Activated effector memory CD4-positive, alpha-beta T cell treated with Interleukin-2 at 50 U/mL for 16 hours (primary cell): ENCODE measurements at places on chromosomes 5 and 9.

DNA sequence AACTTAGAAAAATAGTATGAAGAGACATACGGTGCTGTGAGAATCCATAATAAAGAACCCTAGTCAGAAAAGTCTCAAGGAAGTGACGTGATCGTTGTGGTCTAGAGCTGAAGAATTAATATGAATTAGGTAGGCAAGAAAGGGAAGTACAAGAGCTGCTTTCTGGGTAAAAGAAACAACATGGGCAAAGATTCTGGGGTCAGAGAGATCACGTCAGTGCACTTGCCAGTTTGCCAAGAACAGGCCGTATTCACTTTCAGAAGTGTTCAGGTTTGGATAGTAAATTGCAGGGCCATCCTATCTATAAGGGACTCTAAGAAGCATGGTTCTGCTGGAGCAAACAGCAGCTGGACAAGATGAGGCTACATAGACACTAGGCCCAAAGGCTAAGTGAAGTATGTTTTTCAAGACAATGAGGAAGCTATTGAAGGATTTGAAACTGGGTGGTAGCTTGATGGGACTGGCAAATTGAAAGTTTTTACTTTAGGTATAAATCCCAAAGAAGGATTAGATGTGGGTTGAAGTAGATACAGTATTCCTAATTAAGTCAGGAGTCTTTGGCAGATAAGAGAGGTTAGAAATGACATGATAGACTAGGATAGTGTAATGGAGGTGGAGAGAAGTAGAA lies 4.8 kb upstream of the CHD1 start:
- peak; percentile 9 for DNase-seq

DNA sequence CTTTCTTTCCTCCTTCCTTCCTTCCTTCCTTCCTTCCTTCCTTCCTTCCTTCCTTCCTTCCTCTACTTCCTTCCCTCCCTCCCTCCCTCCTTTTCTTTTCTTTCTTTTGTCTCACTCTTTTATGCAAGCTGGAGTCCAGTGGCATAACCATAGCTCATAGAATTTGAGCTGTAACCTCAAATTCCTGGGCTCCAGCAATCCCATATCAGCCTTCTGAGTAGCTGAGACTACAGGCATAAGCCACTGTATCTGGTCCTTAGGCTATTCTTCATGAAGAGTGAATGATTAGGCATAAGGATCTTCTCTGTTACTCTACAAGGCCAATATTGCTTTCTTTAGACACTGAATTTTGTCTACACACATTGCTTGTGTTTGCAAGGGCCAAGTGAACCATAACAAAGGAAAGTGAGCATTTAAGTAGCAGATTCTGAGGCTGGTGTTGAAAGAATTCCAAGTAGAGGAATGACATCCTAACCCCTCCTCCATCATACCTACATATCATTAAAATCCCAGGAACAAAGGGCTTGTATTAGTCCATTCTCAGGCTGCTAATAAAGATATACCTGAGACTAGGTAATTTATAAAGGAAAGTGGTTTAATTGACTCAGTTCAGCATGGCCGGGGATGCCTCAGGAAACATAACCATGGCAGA lies 293.2 kb downstream of the HCN1 start:
- no peak for DNase-seq

DNA sequence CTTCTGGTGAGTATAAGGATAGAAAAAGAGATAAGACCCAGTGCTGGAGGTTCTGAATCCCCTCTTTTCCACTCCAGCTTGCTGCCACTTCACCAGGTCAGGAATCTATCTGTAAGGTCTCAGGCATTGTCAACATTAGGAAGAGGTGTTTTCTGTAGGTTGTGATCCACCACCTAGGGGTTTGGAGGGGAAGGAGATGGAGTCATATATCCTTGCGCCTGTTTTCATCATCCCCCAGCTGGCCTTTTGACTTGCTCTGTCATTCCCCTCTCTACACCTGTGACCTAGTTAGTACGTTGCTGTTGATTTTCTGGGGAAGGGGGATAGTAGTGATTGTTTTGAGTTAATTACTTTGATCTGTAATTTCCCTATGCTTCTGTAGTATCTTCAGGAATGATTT lies 20.5 kb downstream of the SPINK5 start:
- no peak for DNase-seq

- DNase-seq = no peak
Observed at GRCh38 chr5:6427694-6428093, 21.0 kb upstream of the UBE2QL1 start.

DNA sequence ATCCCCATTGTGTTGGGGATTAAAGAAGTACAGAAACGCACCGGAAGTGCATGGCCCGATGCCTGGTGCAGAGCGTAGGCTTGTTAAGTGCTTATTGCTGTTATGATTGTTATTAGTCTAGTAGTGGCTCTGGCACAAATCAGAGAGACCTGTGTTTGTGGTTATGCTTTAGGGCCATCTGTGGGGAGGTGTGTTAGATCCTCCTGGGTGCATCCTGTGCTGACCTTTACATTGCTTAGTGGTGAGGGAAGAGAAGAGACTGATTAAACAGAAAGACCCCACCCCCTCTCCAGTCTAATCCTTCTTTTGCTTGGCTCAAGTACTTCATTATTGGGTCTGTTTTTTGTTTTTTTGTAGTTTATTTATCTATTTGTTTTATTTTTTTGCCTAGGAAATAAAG lies 112.7 kb upstream of the SPRY4 start:
- DNase-seq = no peak

GRCh38 chr9:131640438-131641137 lies 95.3 kb downstream of the PRRT1B start:
- DNase-seq = no peak

DNA sequence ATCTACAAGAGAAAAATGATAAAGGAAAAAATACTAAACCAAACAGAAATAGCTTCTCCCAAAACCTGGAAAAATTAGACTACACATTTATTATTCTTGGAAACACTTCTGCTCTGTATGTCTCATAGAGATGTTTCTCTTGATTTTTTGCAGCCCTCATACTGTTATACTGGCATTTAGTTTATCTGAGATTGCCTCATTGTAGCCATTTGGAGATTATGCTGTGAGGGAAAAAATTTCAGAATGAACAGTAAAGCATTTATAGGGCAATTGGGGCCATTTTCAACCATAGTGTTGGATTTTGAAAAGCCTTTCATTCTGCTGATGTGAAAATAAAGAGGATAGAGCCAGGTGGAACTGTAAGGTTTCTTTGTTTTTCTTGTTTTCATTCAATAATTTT lies 441.8 kb upstream of the RIOK2 start:
- DNase-seq = no peak

DNA sequence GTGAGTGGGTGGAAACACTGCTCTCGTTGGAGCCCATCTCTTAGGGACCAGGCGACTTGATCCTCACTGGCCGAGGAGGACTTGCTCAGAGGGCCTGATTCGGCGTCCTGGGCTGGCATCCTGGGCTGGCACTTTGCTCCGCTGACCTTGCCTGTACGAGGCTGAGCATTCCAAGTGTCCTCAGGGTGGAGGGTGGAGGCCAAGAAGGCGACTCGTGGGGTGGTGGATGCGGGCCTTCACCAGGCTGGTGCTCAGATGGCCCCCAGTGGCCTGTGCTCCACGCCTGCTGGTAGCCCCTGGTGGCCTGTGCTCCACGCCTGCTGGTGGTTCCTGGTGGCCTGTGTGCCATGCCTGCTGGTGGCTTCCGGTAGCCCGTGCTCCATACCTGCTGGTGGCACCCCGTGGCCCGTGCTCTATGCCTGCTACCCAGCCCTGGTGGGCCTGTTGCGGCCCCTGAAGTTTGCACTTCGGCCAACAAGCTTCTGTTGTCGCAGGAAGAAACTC lies 42.9 kb downstream of the PHF2 start:
- no peak for DNase-seq

DNA sequence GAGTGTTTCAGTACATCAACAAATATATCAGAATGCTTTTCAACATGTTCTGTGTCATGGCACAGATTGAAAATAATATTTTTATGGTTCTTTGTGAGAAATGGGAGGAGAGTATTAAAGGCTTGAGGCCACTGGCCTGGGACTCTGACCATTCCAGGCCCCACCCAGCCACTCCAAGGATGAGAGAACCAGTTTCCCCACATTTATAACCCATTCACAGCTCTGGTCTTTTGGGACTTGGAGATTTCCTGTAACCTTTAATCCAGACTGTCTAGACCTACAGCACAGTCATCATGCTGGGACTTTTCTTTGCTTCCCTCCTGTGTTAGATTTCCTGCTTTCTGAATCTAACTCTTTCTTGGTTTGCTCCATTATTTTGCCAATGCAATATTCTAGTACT lies 389.6 kb downstream of the KIAA0825 start:
- DNase-seq = no peak

GRCh38 chr9:36037549-36038122 lies 923 bp downstream of the RECK start:
- DNase-seq = no peak

GRCh38 chr5:142925795-142926194 lies 155.6 kb downstream of the ARHGAP26 start:
- DNase-seq = no peak

- DNase-seq = no peak
Observed at GRCh38 chr9:117412841-117413240, 2.0 kb downstream of the ASTN2 start.

DNA sequence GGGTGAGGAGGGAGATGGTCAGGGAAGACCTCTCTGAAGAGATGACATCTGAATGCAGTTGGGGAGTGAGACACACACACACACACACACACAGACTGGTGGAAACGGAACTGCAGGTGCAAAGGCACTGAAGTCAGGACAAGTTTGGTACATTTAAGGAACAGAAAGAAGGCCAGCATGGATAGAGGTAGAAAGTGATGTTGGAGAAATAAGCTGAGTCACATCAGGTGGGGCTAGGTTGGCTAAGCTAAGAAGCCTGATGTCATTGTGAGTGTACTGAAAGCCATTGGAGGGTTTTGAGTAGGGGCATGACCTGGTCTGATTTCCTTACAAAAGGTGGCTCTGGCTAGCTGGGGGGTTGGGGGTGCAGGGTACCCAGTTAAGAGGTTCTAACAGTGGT lies 3.1 kb downstream of the BSPRY start:
- no peak for DNase-seq

DNA sequence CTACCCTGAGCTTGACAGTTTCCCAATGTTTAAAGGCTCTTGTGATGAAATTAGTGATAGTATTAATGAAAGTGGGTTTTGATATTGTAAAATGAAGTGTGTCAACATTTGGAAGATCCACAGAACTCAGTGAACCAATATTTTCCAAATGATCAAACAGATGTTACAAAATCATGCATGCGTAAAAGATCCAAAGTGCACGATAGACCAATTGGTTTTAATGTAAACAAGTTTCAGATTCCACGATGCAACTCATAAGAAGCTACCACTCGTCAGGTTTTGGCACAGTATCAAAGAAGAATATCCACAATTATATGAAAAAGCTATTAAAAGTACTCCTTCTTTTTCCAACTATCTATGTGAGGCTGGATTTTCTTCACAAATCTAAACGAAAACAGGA lies 82.3 kb downstream of the SLC38A9 start:
- DNase-seq = no peak

GRCh38 chr9:97711223-97711626 lies 14.1 kb upstream of the XPA start:
- DNase-seq = no peak

DNA sequence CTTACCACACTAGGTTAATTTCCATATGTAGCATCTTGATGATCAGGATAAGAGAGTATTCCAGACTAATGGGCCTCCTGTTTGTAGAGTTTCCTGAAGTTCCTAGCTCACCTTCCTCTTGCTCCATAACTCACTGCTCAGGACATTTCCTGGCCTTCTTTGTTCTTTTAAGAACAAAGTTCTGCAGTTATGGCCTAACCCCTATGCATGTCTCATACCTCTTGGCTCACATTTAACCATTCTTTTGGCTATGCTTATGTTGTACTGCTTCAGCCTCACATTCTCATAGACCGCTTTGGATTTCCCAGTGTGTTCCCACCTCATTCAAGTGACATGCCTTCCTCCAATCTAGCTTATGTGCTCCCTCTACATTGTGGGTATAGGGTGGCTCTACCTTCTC lies 40.5 kb upstream of the HMGCS1 start:
- no peak for DNase-seq

- no peak for DNase-seq
Observed at GRCh38 chr9:37121881-37122280, 1.5 kb downstream of the ZCCHC7 start.

DNA sequence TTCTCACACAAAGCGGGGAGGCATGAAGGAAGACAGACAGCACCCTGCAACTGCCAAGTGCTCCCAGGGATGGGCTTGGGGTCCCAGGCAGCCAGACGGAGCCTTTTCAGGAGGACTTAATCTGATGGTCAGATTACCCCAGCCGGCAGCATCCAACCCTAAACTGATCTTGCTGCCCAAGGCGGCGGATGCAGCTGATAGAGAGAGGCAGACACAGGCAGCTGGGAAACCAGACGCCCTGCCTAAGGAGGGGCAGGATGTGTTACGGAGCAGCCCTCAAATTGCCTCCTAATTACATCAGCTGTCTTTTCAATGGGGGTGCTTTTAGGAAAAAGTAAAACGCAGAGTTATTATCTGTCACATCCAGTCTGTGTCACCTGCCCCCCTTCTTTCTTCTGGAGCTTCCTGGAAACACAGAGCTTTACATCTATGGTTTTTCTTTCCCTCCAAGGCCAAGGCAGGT lies 190.9 kb upstream of the PANK3 start:
- no peak for DNase-seq

GRCh38 chr5:168822745-168823281 lies 243.6 kb upstream of the PANK3 start:
- no peak for DNase-seq

- no peak for DNase-seq
Observed at GRCh38 chr5:149576021-149576420, 5.3 kb upstream of the ARHGEF37 start.

DNA sequence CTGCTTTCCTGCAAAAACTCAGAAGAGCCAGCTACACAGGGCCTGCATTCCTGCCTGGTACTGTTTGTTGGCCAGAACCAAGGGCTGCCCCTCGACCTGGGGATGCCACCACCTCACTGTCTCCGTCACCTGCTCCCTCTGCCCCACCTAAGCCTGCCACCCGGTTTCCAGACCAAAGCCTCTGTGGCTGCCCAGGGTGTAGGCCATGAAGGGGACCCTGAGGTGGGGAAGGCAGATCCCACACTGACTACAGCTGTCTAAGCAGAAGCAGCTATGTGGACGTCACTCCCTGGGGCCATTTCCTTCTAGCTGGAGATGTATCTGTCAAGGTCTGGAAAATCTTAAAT lies 35.8 kb downstream of the RASGEF1C start:
- DNase-seq = no peak

GRCh38 chr9:133582501-133583045 lies 26.6 kb downstream of the FAM163B start:
- DNase-seq = no peak

- DNase-seq = no peak
Observed at GRCh38 chr5:99590806-99591205, 662.0 kb upstream of the CHD1 start.

GRCh38 chr9:88531920-88532698 lies 2.9 kb upstream of the NXNL2 start:
- DNase-seq = no peak

GRCh38 chr5:111562561-111562960 lies 50.2 kb upstream of the STARD4 start:
- no peak for DNase-seq

- no peak for DNase-seq
Observed at GRCh38 chr9:3507395-3508077, 18.3 kb downstream of the RFX3 start.
